Stimulated activated CD4-positive, alpha-beta T cell treated with anti-CD3 and anti-CD28 coated beads, Interleukin-1b, Interleukin-23, amount 100 ng/mL, for 24 hours (primary cell): ENCODE measurements at places on chromosomes 3 and 15.

DNA sequence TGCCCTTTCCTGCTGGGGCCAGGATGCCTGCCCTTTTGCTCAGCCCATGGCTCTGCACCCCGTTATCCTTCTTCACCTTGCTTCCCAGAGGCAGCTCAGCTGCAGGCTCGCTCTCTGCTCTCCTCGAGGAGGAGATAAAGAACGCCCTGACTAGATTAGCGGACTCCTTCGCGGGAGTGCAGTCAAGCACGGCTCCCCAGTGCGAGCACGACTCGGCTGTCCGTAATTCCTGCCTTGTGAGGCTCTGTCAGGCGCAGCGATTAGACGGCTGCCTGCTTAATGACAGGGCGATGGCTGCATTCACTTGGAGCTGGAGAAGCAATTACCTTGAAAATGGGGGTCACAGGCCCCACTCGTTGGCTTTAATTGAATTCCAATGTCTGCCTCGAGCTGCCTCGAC is 25.9 kb downstream of the TLE3 start:
- DNase-seq = no peak

GRCh38 chr3:119600732-119601131 is 3.0 kb downstream of the PLA1A start:
- DNase-seq = no peak

DNA sequence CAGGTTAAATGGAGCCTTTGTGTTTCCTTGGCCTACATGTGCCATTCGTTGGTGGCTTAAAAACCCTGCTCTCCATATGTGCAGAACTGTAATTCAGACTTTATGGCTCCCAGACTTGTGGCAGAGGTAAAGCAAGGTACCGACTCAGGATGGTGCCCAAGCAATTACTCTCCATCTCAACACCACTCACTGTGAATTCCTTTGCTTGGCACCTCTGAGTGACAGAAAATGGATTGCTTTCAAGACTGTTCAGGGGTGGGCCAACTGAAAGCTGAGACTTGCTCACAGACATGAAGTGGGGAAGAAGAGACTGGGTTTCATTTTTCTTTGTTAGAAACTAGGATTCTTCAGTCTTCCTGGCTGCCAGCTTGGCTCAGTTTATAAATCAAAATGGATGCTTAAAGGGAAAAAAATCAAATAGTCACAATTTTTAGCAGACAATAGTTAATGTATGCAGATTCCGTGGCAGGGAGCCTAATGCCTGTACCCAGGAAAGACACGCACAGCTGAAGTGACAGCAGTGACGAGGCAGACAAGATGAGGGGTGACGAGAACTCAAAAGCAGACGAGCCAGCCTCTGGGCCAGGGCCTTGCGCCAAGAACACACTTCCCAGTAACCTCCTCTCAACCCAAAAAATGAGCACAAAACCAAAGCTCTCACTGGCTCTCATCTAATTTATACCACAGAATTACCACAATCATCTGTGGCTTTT is 207.9 kb upstream of the SLC2A2 start:
- DNase-seq = no peak

DNA sequence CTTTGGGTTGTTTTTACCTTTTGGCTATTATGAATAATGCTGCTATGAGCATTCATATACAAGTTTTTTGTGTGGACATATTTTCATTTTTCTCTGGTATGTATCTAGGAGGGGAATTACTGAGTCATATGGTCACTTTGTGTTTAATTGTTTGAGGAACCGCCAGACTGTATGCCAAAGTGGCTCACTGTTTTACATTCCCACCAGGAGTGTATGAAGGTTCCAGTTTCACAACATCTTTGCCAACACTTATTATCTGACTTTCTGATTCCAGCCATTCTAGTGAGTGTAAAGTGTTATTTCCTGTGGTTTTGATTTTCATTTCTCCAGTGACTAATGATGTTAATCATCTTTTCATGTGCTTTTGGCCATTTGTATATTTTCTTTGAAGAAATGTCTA is 51.8 kb downstream of the CMTM7 start:
- no peak for DNase-seq

DNA sequence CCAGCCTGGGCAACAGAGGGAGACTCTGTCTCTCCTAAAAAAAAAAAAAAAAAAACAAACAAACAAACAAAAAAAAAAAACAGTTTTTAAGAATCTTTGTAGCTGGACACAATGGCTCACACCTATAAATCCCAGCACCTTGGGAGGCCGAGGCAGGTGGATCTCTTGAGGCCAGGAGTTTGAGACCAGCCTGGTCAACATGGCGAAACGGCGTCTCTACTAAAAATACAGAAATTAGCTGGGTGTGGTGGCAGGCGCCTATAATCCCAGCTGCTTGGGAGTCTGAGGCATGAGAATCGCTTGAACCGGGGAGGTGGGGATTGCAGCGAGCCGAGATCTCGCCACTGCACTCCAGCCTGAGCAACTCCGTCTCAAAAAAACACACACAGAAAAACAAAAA is 53.1 kb downstream of the KLHL25 start:
- DNase-seq = no peak

GRCh38 chr15:32134842-32135241 is 104.5 kb downstream of the CHRNA7 start:
- no peak for DNase-seq

DNA sequence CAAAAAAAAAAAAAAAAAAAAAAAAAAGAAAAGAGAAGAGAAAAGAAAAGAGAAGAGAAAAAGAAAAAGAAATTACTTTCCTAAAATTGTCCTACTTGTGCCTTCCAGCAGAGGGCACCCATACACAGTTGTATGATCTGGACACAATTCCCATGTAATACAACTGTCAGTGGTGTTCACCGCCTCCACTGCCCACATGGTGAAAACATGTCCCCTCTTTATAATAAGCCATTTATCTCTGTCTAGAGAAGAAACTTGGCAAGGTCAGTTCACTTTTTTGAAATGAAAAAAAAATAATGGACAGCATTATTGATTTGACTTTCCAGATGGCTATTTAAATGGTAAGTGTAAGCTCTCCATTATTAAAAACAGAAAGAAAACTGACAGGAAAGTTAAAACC is 459.4 kb downstream of the GBE1 start:
- DNase-seq = no peak

GRCh38 chr15:57158589-57158988 is 217.7 kb upstream of the CGNL1 start:
- no peak for DNase-seq

DNA sequence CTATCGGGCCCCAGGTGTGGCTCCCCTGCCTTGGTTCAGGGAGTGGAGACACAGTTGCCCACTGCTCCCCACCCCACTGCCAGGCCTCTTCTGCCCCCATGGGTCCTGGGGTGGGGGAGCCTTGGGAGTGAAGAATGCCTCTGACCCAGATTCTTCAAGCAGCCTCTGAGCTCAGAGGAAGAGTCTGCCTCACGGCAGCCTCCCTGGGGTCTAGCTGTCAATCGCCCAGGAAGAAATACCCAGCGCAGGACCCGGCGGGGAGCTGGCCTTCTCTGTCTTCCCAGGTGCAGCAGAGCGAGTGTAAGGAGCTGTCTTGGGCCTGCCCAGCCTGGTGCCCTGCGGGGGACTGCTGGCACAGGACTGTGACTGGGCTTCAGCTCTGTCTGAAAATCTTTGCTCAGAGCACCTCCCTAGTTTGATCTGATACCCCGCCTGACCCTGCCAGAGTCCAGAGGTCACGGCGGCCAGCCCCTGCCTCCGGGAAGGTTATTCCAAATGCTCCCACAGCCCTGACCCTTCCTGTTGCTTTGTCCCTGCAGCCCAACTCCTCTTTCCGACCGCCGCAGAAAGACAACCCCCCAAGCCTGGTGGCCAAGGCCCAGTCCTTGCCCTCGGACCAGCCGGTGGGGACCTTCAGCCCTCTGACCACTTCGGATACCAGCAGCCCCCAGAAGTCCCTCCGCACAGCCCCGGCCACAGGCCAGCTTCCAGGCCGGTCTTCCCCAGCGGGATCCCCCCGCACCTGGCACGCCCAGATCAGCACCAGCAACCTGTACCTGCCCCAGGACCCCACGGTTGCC is 11.0 kb downstream of the ANKRD63 start:
- no peak for DNase-seq

- no peak for DNase-seq
Measured at GRCh38 chr15:43423793-43424192, 52.9 kb downstream of the TUBGCP4 start.

DNA sequence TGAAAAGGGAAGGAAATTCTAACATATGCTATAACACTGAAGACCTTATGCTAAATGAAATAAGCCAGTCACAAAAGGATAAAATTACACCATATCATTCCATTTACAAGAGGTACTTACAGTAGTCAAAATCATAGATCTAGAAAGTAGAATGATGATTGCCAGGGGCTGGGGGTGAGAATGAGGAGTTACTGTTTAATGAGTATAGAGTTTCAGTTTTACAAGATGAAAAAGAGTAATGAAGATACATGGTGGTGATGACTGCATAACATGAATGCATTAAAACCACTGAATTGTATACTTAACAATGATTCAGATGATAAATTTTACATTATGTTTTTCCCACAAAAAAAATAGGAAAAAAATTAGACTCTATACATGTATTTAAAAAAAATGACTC is 152.6 kb downstream of the SCAPER start:
- DNase-seq = no peak

DNA sequence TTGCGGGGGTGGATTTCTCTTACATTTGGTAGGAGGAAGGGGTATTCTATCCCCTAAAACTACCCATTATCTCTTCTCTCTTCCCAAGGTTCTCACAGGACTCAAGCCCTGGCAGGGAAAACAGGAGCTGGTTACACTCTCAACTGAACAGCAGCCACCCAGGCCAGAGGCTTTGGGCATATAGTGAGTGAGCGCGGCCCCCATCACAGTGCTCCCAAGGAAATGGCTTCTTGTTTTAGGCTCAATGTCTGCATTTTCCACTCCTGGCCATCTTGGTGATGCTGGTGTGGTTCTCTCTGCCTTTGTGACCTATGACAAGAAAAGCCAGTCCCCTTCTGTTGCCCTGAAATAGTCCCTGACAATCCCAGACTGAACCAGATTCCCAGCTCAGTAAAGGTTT is 50.1 kb downstream of the WDR76 start:
- no peak for DNase-seq

DNA sequence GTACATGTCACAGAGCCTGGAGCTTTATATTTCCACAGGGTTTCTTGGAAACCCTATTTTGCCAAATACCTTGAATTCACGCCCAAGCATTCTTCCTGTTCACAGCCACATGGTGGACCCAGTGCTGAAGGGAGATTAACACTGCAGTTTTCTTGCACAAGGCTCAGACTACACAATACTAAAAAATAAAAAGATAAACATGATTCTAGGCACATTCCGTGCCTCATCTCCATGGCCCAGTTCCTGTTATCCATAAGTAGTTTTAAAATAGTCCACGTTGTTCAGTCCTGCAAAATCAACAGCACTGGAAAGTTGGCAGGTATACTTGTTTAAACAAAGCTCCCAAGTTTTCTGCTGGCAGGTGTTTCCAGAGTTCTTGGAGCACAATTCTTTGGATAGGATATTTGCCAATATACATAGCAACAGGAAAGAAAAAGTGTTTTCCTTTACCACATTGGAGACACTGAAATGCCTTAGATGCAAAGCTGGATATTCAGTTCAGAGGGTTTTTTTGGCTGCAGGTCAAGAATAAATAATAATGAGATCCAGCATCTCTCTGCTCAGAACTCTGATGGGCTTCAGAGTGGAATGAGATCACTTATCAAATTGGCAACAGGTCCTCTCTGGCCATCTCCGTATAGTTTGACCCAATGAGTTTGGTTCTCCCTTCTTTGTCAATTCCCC is 88.1 kb upstream of the TGFBR2 start:
- DNase-seq = no peak

GRCh38 chr15:83446904-83447709 is at the start of gene SH3GL3:
Gene SH3GL3, plus strand, starts transcription at chr15:83447341. Its CDS starts 193 bp downstream, at chr15:83447534.
- peak; percentile 48 for DNase-seq

- DNase-seq = no peak
Measured at GRCh38 chr15:39869858-39870515, 50.1 kb downstream of the GPR176 start.

DNA sequence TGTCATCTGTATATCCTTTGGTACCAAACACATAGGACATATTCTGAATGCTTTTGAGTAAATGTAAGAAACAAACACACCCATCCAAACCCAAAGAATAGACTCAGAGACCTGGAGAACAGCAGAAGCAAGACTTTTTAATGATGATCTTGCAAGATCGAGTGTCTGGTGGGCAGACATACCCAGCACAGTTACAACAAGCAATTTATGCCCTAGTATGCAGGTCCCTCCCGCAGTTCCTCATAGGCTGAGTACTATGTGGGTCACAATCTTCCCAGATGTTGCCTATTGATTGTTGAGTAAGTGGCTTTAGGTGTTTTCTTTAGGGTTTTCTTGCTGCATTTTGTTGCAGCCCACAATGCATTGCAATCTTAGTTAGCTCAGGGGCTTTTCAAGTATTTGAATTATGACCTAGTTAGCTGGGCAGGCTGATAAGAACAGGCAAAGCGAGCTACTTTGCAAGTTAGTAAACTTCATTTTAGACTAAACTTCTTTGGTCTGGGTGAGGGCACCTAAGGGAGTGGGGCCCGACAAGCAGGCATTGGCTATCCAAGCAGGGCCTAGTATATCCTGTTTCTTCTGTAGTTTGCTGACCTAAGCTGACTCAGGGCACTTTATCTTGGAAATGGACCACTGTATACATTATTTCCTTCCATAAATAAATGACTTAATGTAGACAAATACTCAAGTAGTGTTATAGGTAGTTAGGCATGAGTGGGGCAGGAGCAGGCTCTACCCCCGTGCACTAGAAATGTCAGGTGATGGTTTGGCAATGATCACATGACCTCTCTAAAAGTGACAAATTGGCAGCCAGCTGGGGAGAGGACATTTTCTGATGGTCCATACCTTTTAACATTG is 87.3 kb upstream of the LIPC start:
- no peak for DNase-seq

DNA sequence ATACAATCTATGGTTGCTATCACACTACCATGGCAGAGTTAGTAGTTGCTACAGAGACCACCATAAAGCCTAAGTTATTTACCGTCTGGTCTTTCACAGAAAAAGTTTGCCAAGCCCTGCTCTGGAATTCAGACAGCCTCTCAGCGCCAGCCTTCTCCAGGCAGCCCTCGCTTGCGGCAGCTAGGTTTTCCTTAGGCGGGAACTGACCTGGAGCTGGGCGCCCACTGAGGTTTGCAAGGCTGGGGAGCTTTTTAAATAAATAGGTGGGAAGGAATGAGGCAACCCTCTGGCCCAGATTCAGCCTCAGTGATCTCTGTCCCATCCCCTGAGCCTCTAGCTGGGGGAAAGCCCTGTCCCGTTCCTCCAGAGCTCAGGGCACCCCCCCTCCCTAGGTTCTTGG is 1.2 kb downstream of the CTSH start:
- DNase-seq = no peak

GRCh38 chr3:7630351-7630911 is 769.5 kb downstream of the GRM7 start:
- no peak for DNase-seq

DNA sequence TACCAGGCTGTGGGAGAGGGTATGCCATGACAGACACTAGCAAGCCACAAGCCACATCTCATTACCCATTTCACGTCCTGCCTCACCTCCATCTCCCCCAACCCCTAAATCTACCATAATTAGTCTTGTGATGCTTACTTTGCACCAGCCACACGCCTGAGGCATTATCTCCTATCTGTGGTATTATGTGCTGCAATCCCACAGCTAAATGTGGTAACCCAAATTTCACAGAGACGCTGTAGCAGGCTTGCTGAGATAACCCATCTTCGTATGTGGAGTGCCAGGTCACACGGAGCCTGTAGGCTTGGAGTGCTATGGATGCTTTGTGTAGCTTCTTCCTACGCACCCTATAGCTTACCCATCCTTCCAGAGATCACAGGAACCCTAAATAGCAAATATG is 256.7 kb upstream of the KCNH8 start:
- DNase-seq = no peak
